ENCODE measurements at places on chromosomes 11 and 22.
A peak's percentile ranks its signal among the peaks of the same experiment; 100 is the strongest.

- no peaks in the 10 kb centered on the region for H3K27me3 ChIP-seq
- no peak for DNase-seq
- no peaks in the 10 kb centered on the region for H3K4me1 ChIP-seq
- no peak overlapping the region for H3K4me3 ChIP-seq
- no peaks in the 10 kb centered on the region for H3K36me3 ChIP-seq
- no peak overlapping the region for H3K27ac ChIP-seq
These were observed 1260.4 kb upstream of the RAG2 start for GRCh38 chr11:37858398-37858797.

DNA sequence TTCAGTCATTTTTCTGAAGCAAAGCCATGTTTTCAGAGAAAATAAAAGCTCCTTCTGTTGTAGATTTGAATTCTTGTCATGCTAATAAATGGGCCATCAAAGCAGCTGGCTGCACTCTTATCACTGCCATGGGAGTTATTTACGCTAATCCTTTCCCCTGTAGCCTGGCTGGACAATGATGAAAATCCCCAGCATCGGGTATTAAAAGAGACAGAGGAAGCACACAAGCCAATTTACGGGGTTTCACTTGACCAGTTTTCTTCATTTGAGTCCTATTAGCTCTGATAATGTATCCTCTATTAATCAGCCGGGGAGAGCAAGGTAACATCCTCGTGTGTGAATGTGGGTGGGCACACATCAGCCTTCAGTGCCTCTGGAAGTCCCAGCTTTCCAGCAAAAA is 470.2 kb upstream of the API5 start:
- no peak for DNase-seq
- H3K36me3 ChIP-seq: no peaks in the 10 kb centered on the region
- no peaks in the 10 kb centered on the region for H3K4me1 ChIP-seq
- H3K4me3 ChIP-seq: no peak overlapping the region
- H3K27me3 ChIP-seq: no peaks in the 10 kb centered on the region

- H3K27ac ChIP-seq: no peak overlapping the region
- H3K27me3 ChIP-seq: no peaks in the 10 kb centered on the region
- DNase-seq: no peak
- H3K4me1 ChIP-seq: no peaks in the 10 kb centered on the region
- no peak overlapping the region for H3K4me3 ChIP-seq
These were observed 386.4 kb downstream of the DCDC1 start for GRCh38 chr11:30983143-30983542.

GRCh38 chr11:17230867-17231851 is 23.4 kb upstream of the PIK3C2A start:
- DNase-seq: no peak
- H3K36me3 ChIP-seq: no peaks in the 10 kb centered on the region
- H3K27me3 ChIP-seq: no peaks in the 10 kb centered on the region
- H3K4me1 ChIP-seq: no peaks in the 10 kb centered on the region

DNA sequence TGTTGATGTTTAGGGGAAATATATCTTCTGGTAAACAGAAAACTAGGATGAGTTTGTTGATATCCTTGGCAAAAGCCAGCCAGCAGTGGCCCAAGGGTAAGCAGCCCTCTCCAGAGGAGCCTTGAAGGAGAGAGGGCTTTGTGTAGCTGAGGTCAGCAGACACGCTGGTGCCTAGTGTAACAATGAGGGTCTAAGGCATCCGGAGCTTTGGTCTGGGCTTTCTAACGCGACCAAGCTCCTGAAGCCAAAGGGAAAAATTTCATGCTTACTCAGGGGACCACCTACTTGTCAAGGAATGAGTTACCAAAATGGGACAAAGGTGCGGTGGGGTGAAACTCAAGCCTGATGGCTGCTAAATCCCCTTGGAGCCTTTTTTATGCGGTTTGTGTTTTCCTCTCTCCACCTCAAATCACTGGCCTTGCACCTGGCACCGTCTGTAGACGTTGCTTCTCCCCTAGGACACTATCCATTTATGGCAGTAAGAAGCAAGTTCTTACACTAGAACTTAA is 134.9 kb downstream of the DBX1 start:
- DNase-seq: no peak
- no peak overlapping the region for H3K4me3 ChIP-seq
- peaks cover 19% of the 10 kb centered on the region for H3K4me1 ChIP-seq
- H3K27ac ChIP-seq: no peak overlapping the region

GRCh38 chr22:49629586-49630447 is 197.9 kb downstream of the BRD1 start:
- H3K36me3 ChIP-seq: no peaks in the 10 kb centered on the region
- no peak overlapping the region for H3K4me3 ChIP-seq
- no peak for DNase-seq
- H3K27me3 ChIP-seq: no peaks in the 10 kb centered on the region

DNA sequence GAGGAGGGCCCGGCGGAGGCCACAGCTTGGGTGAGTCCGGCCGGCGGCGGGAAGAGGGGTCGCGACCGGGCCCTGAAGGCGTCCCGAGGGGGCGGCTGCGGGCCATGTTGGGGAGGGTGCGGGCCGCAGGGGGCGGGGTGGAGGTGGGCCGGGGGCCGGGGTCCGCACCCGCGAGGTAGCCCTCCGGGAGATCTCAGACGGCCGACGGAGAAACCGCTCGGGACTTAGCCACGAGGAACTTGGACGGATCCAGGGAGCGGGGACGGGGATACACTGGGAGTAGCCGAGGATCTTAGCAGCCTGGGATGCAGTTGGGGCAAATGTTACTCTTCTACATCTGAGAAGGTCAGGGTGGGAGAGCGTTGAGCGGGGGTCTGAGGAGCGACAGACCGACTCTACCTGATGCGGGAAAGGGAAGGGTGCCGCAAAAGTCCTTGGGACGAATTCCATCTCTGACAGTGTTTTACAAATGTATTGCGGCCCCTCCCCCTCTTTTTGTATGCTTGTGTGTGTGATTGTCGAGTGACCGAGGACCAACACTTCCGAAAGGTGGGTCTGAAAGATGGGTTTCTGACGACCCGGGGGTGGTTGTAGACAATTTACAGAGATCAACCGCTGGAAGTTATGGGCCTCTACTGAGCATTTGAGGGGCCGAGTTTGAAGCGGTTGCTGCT is 658 bp downstream of the STIP1 start:
- peaks cover 39% of the 10 kb centered on the region for H3K4me1 ChIP-seq
- H3K4me3 ChIP-seq: no peak overlapping the region
- H3K36me3 ChIP-seq: peaks cover 30% of the 10 kb centered on the region
- no peaks in the 10 kb centered on the region for H3K27me3 ChIP-seq
- no peak overlapping the region for H3K27ac ChIP-seq
- no peak for DNase-seq

- H3K36me3 ChIP-seq: no peaks in the 10 kb centered on the region
- no peak overlapping the region for H3K27ac ChIP-seq
- no peaks in the 10 kb centered on the region for H3K4me1 ChIP-seq
- no peaks in the 10 kb centered on the region for H3K27me3 ChIP-seq
- no peak for DNase-seq
These were observed 15.8 kb upstream of the OR51T1 start for GRCh38 chr11:4865855-4866254.

DNA sequence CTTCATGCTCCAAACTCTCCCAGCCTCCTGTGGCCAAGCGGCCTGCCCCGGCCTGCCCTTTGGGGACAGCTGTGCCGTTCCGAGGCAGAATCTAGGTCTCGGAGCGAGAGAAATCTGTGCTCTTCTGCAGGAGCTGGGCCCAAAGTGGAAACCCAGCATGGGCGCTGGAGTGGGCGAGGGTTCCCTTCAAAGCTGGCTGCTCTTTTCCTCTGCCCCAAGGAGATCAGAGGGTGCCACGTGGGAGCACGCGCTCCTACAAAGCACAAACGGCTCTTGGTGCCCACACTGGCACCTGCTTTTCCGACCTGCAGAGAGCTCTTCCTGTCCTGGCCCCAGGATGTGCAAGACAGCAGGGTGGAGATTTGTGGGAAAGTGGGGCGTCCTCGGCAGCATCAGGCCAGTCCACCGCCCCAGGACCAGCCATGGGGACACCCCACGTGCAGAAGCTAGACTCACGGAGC is 6.9 kb downstream of the OSBPL5 start:
- DNase-seq: no peak
- H3K36me3 ChIP-seq: no peaks in the 10 kb centered on the region
- peak overlapping the region; percentile 83 for H3K27ac ChIP-seq
- H3K4me1 ChIP-seq: peaks cover 100% of the 10 kb centered on the region
- no peaks in the 10 kb centered on the region for H3K27me3 ChIP-seq

DNA sequence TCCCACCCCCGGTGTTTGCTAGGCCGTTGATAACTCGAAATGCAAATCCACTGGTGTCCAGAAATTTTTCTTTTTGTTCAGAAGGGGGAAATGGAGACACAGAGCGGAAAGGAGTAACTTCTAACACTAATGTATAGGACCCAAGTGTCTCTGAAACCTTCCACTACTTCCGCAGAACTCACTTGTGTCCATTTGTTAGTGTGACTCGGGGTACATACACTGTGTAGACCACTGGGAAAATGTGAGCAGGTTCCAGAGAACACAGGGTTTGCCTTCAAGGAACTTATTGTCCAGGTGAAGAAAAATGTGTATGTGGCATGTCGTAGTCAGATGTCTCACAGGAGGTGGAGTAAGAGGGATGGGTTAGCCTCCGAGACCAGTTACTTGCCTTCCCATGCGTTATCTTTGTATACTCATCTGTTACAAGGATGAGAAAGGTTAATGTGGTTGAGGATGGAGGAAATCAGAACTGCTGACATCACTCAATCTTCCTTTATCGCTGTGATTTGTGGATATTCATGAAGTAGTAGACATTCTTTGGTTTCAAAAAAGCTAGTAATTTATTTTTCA is 857 bp downstream of the ARCN1 start:
- H3K27ac ChIP-seq: peak overlapping the region; percentile 98
- peak overlapping the region; percentile 83 for H3K4me3 ChIP-seq
- H3K4me1 ChIP-seq: peaks cover 22% of the 10 kb centered on the region
- no peaks in the 10 kb centered on the region for H3K36me3 ChIP-seq

- H3K36me3 ChIP-seq: no peaks in the 10 kb centered on the region
- no peak overlapping the region for H3K4me3 ChIP-seq
- H3K4me1 ChIP-seq: no peaks in the 10 kb centered on the region
- no peak overlapping the region for H3K27ac ChIP-seq
These were observed 25.7 kb downstream of the TTC17 start for GRCh38 chr11:43384393-43384792.

DNA sequence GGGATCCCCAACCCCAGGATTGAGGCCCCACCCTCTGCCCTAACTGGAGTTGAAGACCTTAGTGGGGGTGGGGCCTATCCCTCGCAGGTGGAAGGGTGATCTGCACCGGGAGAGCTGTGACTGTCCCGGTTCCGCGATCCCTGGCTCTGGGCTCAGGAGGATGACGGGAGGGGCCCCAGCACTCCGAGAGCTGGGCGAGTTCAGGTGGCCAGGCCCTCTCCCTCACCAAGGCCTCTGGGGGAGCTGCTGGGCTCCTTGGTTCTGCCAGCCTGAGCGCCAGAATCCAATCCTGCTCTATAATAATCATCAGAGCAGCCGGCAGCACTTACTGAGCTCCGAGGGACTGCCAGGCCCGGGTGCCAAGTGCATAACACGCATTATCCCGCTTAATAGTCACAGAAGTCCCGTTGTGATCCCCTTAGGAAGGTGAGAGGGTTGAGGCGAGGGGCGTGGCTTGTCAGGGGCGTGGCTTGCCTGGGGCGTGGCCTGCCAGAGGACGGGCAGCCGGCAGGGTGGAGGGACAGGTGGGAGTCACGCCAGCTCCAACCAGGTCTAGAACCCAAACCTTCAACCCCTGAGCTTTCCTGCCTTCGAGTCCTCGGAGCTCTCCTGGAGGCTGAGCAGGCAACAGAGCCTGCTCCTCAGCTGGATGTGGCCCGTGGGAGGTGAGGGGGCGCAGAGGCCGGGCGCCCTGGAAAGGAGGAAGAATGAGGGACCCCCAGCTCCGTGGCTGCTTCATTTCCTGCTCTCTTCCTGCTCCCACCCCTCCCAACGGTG is 7.3 kb upstream of the SYT7 start:
- no peaks in the 10 kb centered on the region for H3K27me3 ChIP-seq
- peak overlapping the region; percentile 27 for H3K27ac ChIP-seq
- H3K4me1 ChIP-seq: peaks cover 26% of the 10 kb centered on the region
- no peaks in the 10 kb centered on the region for H3K36me3 ChIP-seq
- DNase-seq: no peak

- H3K4me1 ChIP-seq: peaks cover 39% of the 10 kb centered on the region
- no peaks in the 10 kb centered on the region for H3K27me3 ChIP-seq
- H3K36me3 ChIP-seq: peaks cover 17% of the 10 kb centered on the region
These were observed 1.4 kb downstream of the CORO1B start for GRCh38 chr11:67441731-67442351.

DNA sequence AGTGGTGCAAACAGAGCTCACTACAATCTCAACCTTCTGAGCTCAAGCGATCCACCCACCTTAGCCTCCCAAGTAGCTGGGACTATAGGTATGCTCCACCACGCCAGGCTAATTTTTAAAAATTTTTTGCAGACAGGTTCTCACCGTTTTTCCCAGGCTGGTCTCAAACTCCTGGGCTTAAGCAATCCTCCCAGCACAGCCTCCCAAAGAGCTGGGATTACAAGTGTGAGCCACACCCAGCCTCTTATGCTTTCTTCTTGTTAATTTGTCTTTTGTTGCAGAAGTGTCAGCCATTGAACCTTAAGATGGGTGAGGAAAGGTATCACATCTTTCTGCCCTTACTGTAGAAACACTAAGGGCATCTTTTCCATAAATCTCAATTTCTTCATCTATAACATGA is 34.9 kb downstream of the DENND5A start:
- H3K4me1 ChIP-seq: peaks cover 45% of the 10 kb centered on the region
- H3K27me3 ChIP-seq: no peaks in the 10 kb centered on the region
- no peaks in the 10 kb centered on the region for H3K36me3 ChIP-seq
- H3K27ac ChIP-seq: no peak overlapping the region
- DNase-seq: no peak

DNA sequence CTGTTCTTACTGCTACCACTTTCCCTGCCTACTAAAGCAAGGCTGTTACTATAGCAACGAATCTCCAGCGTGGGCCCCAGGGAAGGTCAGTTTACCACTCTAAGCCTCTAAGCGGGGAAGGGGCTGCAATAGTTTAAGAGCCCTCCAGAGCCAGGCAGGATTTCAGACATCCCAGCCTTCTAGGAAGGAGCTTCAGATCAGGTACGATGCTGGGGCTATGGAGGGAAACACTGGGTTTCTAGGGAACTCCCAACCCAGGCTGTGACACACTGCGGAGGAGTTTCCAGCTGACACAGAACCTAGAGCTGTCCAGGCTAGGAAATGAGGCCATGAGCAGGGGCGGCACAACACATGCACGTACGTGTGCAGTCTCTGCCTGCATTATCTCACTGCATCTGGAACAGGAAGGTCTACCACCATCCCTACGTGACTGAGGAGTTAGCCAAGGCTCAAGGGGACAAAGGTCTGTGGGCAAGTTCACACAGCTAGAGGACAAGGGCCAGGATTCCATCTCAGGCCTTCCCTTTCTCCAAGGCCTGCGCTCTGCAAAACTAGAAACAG is 20.4 kb downstream of the HPS4 start:
- peaks cover 9% of the 10 kb centered on the region for H3K36me3 ChIP-seq
- DNase-seq: no peak
- peaks cover 17% of the 10 kb centered on the region for H3K4me1 ChIP-seq
- H3K4me3 ChIP-seq: no peak overlapping the region
- H3K27ac ChIP-seq: no peak overlapping the region

GRCh38 chr11:86490582-86490981 is 115.9 kb downstream of the CCDC81 start:
- no peaks in the 10 kb centered on the region for H3K4me1 ChIP-seq
- DNase-seq: no peak
- no peaks in the 10 kb centered on the region for H3K36me3 ChIP-seq
- H3K4me3 ChIP-seq: no peak overlapping the region

GRCh38 chr11:78790784-78791183 is 216.1 kb upstream of the NARS2 start:
- H3K27me3 ChIP-seq: no peaks in the 10 kb centered on the region
- H3K36me3 ChIP-seq: peaks cover 17% of the 10 kb centered on the region
- H3K4me3 ChIP-seq: no peak overlapping the region
- no peak overlapping the region for H3K27ac ChIP-seq
